ENCODE measurements at places on chromosomes 13 and 19. TPM values are rescaled to one million over a fixed set of nuclear protein-coding genes. Genes with fewer than 3 reads are reported as not detected.

FGF21 gene
- total RNA-seq = not detected

PRX gene
- 3.6 TPM for total RNA-seq

KCNC3 gene
- under 0.01 TPM for total RNA-seq

EID2B gene
- total RNA-seq = 4.1 TPM

ZNF442 gene
- 5.1 TPM for total RNA-seq
